Stimulated activated CD8-positive, alpha-beta memory T cell treated with anti-CD3 and anti-CD28 coated beads, Interleukin-12 subunit alpha, Interleukin-12 subunit beta, amount 100 ng/mL, for 1 hour (primary cell): ENCODE measurements at places on chromosomes 12 and 14.

DNA sequence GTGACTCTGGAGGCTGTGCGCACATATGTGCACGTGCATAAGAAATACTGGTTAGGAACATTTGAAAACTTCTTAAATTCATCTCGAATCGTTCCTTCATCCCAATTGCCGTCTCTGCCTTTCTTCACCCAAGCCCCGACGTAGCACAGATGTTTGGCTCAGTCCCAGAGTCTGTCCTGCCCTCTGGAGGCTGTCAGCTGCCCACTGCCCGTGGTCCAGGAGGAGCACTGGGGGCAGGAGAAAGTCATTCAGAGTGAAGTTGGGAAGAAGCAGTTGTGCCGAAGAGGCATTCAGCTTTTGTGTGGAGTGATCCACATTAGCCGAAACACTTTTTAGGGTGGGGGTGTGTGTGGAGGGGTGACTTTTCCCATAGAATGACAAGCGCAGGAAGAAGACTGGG, 124.9 kb downstream of the TSPAN9 start:
- DNase-seq = no peak

GRCh38 chr14:100159094-100159864, at the start of gene DEGS2:
Gene DEGS2 (minus strand): TSS chr14:100159645. CDS start chr14:100159587, 58 bp downstream.
- peak; percentile 25 for DNase-seq

- DNase-seq = no peak
Measured at GRCh38 chr12:100741084-100741711, 53.4 kb upstream of the ANO4 start.

GRCh38 chr12:109752117-109753053, 38.8 kb downstream of the FAM222A start:
- no peak for DNase-seq

DNA sequence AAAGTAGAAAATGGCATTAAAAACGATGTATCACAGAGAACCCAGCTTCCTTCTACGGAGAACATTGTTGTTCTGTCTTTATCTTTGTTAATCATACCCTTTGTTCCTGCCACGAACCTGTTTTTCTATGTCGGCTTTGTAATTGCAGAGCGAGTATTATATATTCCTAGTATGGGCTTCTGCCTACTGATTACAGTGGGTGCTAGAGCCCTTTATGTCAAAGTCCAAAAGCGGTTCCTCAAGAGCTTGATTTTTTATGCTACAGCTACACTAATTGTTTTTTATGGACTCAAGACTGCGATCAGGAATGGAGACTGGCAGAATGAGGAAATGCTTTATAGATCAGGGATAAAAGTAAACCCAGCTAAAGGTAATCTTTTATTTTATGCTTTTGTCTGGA, 209.6 kb downstream of the TMTC2 start:
- DNase-seq = no peak

- DNase-seq = no peak
Measured at GRCh38 chr12:93180566-93180965, 197.2 kb upstream of the NUDT4 start.

DNA sequence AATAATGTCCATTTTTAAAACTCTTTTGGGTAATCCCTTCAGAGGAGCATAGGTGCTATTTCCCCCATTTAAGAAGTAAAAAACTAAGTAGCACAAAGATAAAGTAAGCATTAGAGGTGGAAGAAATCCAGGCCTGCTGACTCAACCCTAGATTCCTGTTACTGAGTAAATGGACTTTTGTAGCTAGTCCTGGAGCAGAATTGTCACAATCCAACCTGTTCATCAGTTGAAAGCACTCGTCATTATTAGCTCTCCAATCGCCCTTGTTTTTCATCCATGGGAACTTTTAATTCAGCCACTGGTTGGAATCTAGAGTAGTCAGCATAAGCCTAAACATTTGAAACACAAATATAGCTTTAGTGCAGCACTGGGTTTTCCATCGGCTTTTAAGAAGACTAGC, 139.5 kb upstream of the AMIGO2 start:
- DNase-seq = no peak

DNA sequence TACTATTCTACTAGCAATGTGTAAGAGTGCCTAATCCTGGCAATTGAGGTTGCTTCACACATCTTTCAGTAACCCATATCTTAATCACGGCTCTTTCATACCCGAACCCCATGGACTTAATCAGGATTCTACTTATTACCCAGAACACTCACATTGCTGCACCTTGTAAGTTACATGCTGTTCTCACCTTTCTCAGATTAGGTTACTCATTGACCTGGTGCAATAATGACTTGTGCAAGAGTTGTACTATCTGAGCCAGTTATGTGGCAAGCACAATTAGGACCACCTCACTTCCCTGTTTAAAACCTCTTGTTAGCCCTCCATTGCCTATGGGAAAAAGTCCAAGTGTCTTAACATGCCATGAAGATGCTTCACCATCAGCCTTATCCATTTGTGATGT, 306.7 kb upstream of the E2F7 start:
- DNase-seq = no peak

GRCh38 chr12:80857311-80857710, 80.4 kb downstream of the LIN7A start:
- no peak for DNase-seq

- DNase-seq = no peak
Measured at GRCh38 chr12:1857086-1857485, 36.7 kb downstream of the LRTM2 start.

GRCh38 chr12:114836609-114837008, 152.6 kb upstream of the TBX3 start:
- no peak for DNase-seq

GRCh38 chr14:105022276-105022670, 1.4 kb upstream of the CDCA4 start:
- DNase-seq = no peak

GRCh38 chr12:2264651-2265232, 212.0 kb downstream of the CACNA1C start:
- no peak for DNase-seq

GRCh38 chr12:26744697-26745440, 88.1 kb downstream of the ITPR2 start:
- no peak for DNase-seq

GRCh38 chr12:64004641-64005040, 160.1 kb downstream of the SRGAP1 start:
- no peak for DNase-seq

- DNase-seq = no peak
Measured at GRCh38 chr14:54451961-54452360, 10.8 kb upstream of the CNIH1 start.

- DNase-seq = no peak
Measured at GRCh38 chr12:79370021-79370420, 320.7 kb downstream of the PAWR start.

DNA sequence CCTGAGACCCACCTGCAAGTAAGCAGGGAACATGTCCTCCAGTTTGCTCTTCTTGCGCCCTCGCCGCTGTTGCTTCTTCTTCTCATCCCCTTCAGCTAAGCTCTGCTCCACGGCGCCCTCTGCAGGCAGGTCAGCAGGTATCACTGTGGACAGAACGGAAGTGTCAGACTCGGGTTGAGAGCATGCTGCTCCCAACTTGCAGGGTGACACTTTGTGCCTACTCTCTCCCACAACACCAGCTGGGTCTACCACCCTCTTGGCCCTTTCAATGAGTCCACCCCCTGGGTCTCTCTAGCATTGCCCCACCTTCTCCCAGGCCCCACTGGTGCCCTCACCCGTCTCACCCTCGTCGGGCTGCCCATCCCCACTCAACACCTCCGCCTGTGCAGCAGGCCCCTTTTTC, 16.7 kb downstream of the KMT2D start:
- DNase-seq = peak; percentile 69

DNA sequence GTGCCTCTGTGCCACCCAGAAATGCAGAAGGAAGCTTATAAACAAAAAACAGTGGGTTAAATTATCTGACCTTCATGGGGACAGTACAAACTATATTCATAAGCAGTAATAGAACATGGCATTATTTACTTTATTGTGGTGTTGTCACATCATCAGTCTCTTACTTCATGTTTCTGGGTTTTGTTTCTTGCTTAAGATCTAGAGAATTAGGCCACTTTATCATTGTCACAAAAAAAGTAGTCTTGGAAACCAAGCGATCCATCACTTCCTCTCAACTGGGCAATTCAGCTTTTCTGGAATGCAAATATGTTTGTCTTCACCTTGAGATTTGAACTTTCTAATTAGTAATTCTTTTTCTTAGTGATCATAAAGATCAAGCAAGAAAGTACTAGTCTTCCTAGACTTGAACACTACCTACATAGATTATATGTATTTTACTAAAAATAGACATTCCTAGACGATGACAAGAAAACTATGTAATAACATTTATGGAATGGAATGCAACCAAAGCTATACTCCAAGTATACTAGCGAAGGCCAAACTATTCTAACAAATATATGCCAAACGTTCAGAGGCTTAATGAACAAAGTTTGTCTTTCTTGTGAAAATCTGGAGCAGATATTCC, 363.4 kb downstream of the DAD1 start:
- DNase-seq = no peak

GRCh38 chr12:105085501-105085900, 1.2 kb upstream of the ALDH1L2 start:
- DNase-seq = no peak

DNA sequence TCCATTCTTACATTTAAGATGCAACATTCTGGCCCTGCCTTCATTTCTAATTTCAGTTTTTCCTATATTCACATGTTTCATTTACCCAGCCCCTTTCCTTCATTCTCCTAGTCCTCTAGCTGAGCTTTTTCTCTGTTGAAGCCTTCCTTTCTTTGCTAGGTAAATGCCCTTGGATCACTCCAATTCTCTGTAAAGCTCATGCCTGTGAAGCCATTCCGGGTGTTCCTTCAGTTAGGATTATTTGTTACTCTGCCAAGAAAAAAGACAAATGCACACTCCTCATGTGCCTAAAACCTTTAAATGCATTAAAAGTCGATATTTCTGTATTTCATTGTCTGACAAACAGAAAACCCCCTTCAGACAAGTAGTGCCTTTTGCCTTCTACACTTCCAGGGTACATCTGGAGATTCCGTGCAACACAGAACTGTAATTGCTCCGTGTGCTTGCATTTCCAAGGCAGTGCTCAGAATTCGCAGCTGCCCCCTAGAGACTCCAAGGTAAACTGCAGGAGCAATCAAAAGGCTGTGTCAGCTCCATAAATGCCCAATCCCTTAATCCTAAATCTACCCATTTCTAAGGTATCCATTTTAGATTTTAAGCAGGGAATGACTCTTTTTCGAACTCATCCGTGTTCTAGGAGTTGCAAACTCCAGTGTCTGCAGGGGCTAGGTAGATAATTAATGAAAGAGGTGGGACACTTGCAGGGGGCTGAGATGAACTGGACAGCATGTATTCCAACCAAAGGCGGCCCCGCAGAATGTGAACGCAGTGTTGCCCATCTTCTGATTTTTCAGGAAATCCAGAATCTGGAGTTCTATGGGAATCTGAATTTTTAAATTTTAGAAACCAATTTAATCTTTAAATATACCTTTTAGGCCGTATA, 320.2 kb downstream of the GRIN2B start:
- no peak for DNase-seq

GRCh38 chr12:59401862-59402261, 194.0 kb upstream of the SLC16A7 start:
- DNase-seq = no peak

- DNase-seq = peak; percentile 19
Measured at GRCh38 chr12:89880690-89881350, 172.2 kb upstream of the ATP2B1 start.

- DNase-seq = peak; percentile 43
Measured at GRCh38 chr14:106459971-106460730, 933.8 kb downstream of the TMEM121 start.

GRCh38 chr14:54691525-54692283, 124.8 kb downstream of the SAMD4A start:
- peak; percentile 25 for DNase-seq

- no peak for DNase-seq
Measured at GRCh38 chr12:104280717-104281458, 22.7 kb upstream of the EID3 start.

DNA sequence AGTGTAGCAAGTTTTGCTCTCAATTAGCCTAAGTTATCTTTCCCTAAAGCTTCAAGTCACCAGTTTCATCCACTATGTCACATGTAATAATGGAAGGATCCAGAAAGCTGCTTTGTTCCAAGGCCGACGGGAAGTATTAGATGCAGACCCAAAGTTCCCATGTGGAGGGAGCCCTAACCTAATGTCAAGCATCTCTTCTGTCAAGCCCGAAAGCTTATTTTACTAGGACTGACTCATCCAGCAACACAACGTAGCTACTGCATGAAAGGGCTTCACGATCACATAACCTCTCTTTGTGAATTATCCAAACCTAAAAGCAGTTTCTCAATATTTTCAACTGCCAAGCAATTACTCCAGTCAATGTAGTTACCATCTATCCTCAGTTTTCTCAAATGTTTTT, 133.4 kb downstream of the SLC6A15 start:
- no peak for DNase-seq

GRCh38 chr12:103832048-103832997, 8.7 kb downstream of the NT5DC3 start:
- DNase-seq = no peak

DNA sequence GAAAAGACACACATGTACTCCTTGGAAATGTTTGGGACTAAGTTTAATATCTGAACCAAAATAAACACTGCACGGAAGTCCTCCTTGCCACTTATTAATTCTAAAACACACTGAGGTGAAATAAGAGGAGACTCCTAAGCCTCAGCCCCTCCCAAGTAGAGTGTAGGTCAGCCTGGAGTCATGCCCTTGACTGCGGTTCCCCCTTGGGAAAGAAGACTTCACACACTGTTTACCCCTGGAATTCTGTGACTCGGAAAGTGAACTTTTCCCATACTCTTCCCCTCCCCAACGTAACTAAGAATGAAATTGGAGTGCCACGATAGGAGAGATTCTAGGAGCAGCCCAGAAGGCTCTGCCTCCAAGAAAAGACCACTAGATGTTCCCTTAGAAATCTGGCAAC, 8.6 kb upstream of the TFCP2 start:
- no peak for DNase-seq

DNA sequence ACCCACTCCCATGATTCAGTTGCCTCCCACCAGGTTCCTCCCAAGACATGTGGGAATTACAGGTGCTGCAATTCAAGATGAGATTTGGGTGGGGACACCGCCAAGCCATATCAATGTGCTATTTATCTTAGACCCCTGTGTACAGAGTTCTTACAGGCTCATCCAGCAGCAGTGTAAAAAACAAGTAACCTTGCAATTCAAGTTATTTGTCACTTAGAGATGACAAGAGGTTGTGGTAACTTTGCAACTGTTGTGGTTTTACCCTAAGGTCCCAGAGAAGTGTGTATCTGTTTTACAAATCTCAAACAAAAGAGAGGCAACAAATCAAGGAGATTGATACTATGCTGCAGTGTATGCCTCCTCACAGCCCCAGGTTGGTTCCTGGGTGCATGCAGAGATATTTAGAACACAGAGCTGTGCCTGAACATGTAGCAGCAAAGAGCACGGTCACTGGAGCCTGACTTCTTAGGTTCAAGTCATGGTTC, 11.5 kb upstream of the HELB start:
- DNase-seq = no peak

GRCh38 chr14:80978403-80978802, 23.0 kb downstream of the TSHR start:
- DNase-seq = no peak

DNA sequence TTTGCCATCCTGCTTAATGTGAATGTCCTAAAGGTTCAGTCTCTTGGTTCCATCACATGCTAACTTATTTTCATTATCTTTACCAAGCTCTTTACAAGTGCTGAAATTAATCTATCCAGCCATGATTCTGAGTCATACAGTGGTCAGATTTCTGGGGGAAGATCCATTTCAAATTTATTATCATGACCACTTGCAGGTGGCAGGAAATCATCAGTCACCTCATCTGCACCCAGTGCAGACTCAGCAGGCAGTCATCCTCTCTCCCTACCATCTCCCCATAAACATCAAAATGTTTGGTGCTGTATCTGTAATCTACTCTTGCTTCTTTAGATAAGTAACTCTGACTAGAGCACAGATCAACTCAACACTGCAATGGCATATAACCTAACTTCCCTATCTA, 23.5 kb downstream of the ATG14 start:
- DNase-seq = no peak
